A673 (cell line): ENCODE measurements at places on chromosomes 1 and 21.

GRCh38 chr21:17270229-17270628, 242.6 kb upstream of the CXADR start:
- no peaks in the 10 kb centered on the region for H3K27me3 ChIP-seq
- H3K4me3 ChIP-seq = no peak overlapping the region
- H3K36me3 ChIP-seq = no peaks in the 10 kb centered on the region
- peak; percentile 44 for DNase-seq
- no peak overlapping the region for H3K27ac ChIP-seq
- H3K4me1 ChIP-seq = no peaks in the 10 kb centered on the region

DNA sequence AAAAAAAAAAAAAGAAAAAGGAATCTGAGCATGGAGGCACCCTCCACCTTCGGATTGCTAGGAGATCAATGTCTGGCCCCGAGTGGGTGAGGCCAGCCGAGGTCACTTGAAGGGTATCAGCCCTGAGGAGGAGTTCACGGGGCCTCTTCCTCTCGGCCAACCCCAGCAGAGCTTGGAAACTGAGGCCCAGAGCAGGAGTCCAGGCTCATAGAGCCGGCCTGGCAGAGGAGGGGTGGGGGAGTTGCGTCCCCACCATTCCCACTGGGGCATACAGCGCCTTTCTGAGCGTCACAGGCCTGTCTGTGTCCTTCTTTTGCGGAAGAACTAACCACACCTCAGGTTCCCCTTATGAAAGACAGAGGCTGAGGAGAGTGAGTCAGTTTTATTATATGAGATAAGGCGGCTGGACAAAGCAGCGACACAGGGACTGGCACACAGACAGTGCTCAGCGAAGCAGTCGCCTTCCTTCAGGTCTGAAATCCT, 17.1 kb upstream of the EPHA2 start:
- no peaks in the 10 kb centered on the region for H3K27me3 ChIP-seq
- peaks cover 30% of the 10 kb centered on the region for H3K4me1 ChIP-seq
- H3K27ac ChIP-seq = no peak overlapping the region
- H3K4me3 ChIP-seq = no peak overlapping the region
- no peaks in the 10 kb centered on the region for H3K36me3 ChIP-seq
- DNase-seq = no peak

DNA sequence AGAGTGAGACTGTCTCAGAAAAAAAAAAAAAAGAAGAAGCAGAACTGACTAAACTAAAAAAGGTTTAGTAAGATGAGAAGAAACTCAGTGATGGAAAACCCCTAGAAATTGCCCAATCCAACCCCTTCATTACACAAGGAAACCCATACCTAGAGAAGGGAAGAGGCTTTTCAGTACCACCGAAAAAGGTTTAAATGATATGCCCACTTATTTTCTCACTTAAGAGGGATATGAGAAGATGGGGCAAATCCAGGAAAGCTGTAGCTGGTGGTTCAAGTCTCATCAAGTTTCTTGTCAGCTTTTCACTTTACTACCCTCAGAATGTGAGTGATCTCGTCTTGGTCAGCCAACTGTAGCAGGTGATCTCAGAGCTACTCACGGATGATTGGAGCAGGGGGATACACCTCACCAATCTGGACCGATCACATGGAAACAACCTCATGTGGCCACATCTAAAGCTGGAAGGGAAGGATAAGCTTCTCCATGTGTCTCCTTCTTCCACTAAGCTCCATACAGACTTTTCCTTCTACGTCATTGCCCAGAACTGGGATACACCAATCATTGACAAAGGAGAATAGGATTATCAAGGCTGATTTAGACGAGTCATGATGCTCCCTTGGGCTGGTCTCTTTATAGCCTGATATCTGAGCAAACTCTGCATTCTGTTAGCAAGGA, 126.7 kb upstream of the POU3F1 start:
- H3K4me1 ChIP-seq = no peaks in the 10 kb centered on the region
- no peak overlapping the region for H3K4me3 ChIP-seq
- H3K27me3 ChIP-seq = no peaks in the 10 kb centered on the region
- no peaks in the 10 kb centered on the region for H3K36me3 ChIP-seq
- no peak for DNase-seq
- no peak overlapping the region for H3K27ac ChIP-seq

DNA sequence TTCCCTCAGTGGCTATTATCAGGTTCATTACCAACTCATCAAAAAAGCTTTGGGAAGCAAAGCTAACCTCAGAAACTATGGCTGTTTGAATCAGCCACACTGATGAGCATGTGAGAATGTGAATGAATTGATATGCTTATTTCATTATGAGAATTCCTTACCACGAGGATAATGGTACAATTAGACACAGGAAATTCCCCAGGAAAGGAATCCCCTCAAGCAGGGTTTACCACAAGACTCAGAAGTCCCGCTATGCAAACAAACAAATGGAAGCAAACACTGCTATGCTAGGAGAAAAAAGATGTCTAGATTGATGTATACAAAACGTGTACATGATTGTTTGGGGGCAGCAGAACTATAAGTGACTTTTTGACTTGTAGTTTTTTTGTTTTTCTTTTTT, 205.0 kb downstream of the HMCN1 start:
- peak; percentile 81 for DNase-seq
- peaks cover 43% of the 10 kb centered on the region for H3K36me3 ChIP-seq
- H3K4me1 ChIP-seq = peaks cover 54% of the 10 kb centered on the region
- no peak overlapping the region for H3K4me3 ChIP-seq
- H3K27ac ChIP-seq = peak overlapping the region; percentile 44
- no peaks in the 10 kb centered on the region for H3K27me3 ChIP-seq

GRCh38 chr1:115536279-115536816, 105.4 kb upstream of the VANGL1 start:
- no peak for DNase-seq
- no peak overlapping the region for H3K4me3 ChIP-seq
- no peaks in the 10 kb centered on the region for H3K27me3 ChIP-seq
- H3K4me1 ChIP-seq = peaks cover 5% of the 10 kb centered on the region

- no peak for DNase-seq
- H3K4me3 ChIP-seq = no peak overlapping the region
- H3K4me1 ChIP-seq = no peaks in the 10 kb centered on the region
- no peaks in the 10 kb centered on the region for H3K36me3 ChIP-seq
These were observed 326.0 kb upstream of the RUNX1 start for GRCh38 chr21:35375115-35375514.

DNA sequence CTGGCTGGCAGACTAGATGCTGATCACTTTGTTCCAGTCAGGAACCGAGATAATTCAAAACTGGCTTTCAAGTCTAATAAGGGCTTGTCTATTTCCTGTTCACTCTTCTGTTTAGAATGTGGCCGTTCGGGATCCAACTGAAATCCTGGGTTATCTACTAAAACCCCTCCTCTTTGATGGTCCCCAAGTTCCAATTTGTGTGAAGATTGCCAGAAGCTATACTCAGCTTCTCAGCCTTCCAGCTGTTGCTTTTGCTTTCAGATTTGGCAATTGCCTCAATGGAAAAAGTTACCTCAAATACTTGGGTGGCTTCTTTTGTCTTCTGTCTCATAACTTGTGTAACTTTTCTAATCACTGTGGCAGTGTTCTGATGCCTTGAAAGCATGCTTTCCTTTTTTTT, 43.7 kb downstream of the BTBD8 start:
- no peak overlapping the region for H3K27ac ChIP-seq
- no peak overlapping the region for H3K4me3 ChIP-seq
- no peaks in the 10 kb centered on the region for H3K36me3 ChIP-seq
- peak; percentile 58 for DNase-seq

DNA sequence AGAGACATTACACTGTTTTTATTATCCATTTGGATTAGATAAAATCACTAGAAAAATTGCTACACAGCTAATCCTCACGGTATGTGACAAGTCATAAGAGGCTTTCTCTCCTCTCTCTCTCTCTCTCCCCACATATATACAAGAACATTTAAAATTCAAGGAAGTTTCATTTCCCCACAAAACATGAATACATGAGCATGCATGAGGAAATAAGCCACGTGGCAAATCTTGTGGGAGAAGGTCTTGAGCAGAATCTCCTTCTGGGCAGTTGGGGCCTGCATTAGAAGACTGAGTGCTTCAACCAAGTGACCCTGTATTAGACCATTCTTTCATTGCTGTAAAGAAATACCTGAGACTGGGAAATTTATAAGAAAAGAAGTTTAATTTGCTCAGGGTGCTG, 1313.1 kb downstream of the MRPL39 start:
- no peak for DNase-seq
- no peak overlapping the region for H3K27ac ChIP-seq
- no peaks in the 10 kb centered on the region for H3K4me1 ChIP-seq
- H3K36me3 ChIP-seq = no peaks in the 10 kb centered on the region
- no peak overlapping the region for H3K4me3 ChIP-seq

GRCh38 chr1:178407655-178408054, 89.1 kb downstream of the CLEC20A start:
- no peak overlapping the region for H3K27ac ChIP-seq
- H3K4me3 ChIP-seq = no peak overlapping the region
- H3K4me1 ChIP-seq = no peaks in the 10 kb centered on the region
- no peaks in the 10 kb centered on the region for H3K27me3 ChIP-seq
- H3K36me3 ChIP-seq = no peaks in the 10 kb centered on the region

DNA sequence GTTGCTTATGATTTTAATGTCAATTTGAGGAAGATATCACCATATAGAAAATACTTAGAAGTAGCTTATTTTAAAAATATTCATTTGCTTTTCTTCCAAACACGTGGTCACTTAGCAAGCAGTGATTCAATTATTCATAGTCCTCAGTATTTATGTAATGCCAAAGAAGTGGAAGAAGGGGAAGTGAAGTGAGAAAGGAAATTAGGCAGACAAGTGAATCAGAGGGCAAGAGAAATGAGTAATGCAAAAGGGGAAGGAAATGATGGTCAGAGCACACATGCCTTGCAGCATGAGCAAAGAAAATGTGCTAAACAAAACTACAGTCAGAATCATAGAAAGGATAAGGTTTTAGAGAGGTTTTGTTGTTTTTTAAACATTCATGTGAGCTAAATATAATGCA, 31.8 kb downstream of the SDCCAG8 start:
- no peaks in the 10 kb centered on the region for H3K36me3 ChIP-seq
- peaks cover 4% of the 10 kb centered on the region for H3K4me1 ChIP-seq

- H3K27ac ChIP-seq = no peak overlapping the region
- no peak for DNase-seq
- no peaks in the 10 kb centered on the region for H3K36me3 ChIP-seq
These were observed 19.0 kb upstream of the SUMO3 start for GRCh38 chr21:44836666-44837471.

- no peaks in the 10 kb centered on the region for H3K4me1 ChIP-seq
- no peak overlapping the region for H3K4me3 ChIP-seq
- H3K27me3 ChIP-seq = no peaks in the 10 kb centered on the region
- no peak for DNase-seq
- no peak overlapping the region for H3K27ac ChIP-seq
These were observed 9.0 kb upstream of the CSF1 start for GRCh38 chr1:109901524-109902145.

DNA sequence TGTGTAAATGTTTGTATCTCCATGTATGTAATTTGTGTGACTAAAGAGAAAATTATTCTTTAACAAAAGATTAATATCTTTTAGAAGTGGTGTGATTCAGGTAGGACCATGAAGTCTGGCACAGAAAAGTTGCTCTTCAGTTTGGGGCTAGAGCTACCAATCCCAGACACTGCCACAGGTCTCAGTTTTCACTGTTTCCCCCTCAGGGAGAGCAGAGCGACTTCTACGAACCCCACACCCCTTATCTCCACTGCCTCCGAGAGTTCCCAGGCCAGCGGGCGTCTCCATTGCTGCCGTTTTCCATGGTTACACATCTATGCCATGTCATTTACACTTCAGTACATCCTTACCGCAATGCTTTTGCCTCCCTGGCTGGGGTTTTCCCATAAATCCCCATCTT, 93.0 kb upstream of the SMYD2 start:
- peaks cover 94% of the 10 kb centered on the region for H3K27me3 ChIP-seq
- H3K4me1 ChIP-seq = no peaks in the 10 kb centered on the region
- no peak overlapping the region for H3K27ac ChIP-seq
- no peaks in the 10 kb centered on the region for H3K36me3 ChIP-seq
- DNase-seq = no peak
- no peak overlapping the region for H3K4me3 ChIP-seq

DNA sequence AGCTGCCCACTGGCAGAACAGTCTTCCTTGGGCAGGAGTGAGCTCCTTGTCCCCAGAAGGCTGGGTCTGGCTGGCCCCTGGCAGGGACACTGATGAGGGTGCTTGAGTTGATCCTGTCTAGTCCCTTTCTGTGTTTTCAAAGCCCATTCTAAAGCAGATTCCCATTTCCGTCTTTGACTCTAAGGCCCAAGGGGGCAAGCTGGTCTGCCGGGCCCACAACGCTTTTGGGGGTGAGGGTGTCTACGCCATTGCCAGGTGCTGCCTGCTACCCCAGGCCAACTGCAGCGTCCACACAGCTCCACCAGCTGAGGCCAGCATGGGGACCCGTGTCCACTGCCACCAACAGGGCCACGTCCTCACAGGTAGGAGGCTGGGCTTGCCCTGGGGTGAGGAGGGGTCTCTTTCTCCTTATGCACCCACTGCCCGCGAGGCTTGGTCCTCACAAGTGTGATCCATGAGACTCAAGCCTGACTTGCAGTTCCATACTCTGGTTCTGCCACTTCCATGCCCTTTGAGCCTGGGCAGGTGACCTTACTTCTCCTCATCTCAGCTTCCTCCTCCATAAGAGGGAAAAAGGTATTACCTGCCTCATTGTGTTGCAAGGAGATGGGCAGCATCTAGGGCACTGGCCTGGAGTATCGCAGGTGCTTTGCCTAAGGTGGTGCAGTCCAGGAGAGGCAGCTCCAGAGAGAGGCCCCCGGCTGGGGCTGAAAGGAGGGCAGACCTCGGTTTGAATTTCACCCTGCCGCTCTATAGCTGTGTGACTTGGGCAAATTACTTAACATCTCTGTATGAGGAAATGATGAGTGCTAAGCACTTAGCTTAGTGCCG, 20.2 kb downstream of the PCSK9 start:
- no peaks in the 10 kb centered on the region for H3K27me3 ChIP-seq
- DNase-seq = no peak
- no peaks in the 10 kb centered on the region for H3K4me1 ChIP-seq
- no peak overlapping the region for H3K27ac ChIP-seq
- peaks cover 52% of the 10 kb centered on the region for H3K36me3 ChIP-seq

DNA sequence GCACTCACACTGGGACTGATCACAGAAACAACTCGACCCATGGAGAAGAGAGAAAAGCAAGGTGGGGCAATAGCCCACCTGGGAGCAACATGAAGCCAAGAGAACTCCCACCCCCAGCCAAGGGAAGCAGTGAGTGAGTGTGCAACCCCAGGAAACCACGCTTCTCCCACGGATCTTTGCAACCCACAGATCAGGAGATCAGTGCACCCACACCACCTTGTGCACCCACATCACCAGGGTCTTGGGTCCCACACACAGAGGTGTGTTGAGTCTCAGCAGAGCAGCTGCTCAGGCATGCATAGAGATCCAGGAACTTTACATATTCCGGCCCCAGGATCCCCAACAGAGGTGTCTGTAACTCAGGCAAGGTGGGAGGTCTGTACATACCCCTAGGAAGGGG, 17.2 kb upstream of the PRDX6 start:
- no peak for DNase-seq
- H3K4me3 ChIP-seq = no peak overlapping the region
- H3K27me3 ChIP-seq = no peaks in the 10 kb centered on the region
- no peak overlapping the region for H3K27ac ChIP-seq
- no peaks in the 10 kb centered on the region for H3K36me3 ChIP-seq
